EH (cell line): ENCODE measurements at places on chromosomes 12 and 14.
A peak's percentile ranks its signal among the peaks of the same experiment; 100 is the strongest.

DNA sequence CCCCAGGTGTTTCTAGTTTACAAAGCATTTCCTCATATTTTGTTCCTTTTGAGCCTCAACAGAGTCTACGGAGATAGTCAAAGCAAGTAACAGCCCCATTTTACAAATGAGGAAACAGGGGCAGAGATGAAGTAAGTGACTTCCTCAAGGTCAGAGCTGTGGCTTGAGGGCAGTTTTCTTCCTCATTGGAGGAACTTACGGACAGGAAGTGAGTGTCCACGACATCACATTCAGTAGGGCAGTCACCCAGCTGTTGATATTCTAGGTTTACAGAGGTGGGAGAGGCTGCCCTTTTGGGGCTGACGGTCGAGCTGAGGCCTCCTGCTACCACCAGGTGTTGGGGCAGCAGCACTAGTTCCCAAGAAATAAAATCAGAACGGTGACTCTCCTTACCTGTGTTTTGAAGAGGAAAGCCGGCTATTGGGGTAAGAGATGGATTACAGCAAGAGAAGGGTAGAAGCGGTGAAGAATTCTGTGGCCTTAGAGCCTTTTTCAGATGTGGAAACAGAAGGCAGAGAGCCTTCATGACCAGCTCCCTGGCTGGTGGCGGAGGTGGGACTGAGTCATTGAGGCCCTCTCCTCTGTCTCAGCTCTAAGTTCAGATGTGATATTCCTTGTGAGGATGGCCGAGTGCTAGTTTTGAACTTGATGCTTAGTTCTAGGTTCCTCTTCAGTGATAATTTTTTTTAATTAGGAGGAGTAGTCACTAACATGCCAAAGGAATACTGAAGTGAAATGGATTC, 41.7 kb downstream of the SUSD6 start:
- peak; percentile 28 for DNase-seq

- peak; percentile 62 for DNase-seq
Measured at GRCh38 chr12:47507221-47507620, 198.6 kb downstream of the RPAP3 start.

- peak; percentile 30 for DNase-seq
Measured at GRCh38 chr12:128783129-128783574, 40.6 kb downstream of the SLC15A4 start.

- DNase-seq: no peak
Measured at GRCh38 chr14:68245146-68246073, 425.8 kb downstream of the RAD51B start.

GRCh38 chr12:3571724-3572123, 80.7 kb downstream of the PRMT8 start:
- DNase-seq: no peak

GRCh38 chr12:119807380-119807779, 69.7 kb downstream of the CIT start:
- no peak for DNase-seq

GRCh38 chr12:106369624-106370346, 12.2 kb downstream of the POLR3B start:
- DNase-seq: peak; percentile 88

GRCh38 chr12:112564160-112564784, 145.5 kb downstream of the PTPN11 start:
- DNase-seq: no peak

- peak; percentile 53 for DNase-seq
Measured at GRCh38 chr12:28253161-28253641, 62.9 kb downstream of the CCDC91 start.

DNA sequence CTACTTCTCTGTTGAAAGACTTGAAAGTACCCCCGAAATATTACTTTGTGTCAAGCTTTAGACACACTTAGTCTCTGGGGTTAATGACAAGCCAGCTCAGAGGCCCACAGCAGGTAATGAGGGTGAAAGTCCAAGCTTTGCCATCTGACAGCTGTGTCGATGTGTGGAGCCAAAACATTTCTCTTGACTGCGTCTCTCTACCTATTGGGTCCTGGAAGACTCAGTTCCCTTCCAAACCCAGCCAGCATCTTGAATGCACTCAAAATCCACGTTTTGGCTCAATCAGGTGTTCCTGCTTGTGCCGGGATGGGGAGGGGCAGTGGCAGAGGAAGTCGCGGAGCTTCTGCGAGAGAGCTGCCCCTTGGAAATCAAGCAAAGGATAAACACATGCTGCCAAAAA, 3.2 kb downstream of the PLXNC1 start:
- no peak for DNase-seq

DNA sequence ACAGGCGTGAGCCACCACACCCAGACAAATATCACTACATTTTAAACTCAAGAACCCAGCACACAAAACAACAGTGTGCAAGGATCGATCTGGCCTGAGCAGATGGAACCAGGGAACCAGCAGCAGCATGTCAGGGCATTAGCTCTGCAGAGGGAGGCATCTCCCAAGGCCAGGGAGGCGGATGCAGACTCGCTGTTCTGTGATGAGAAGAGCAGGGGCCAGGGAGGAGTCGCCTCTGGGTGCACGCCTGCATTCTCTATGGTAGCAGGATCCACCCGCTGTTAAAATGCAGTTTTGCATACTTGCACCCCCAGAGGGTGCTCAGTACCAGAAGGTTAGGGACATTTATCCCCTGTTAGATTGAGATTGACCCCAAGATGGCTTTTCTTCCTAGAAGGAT, 17.9 kb downstream of the PGAM5 start:
- DNase-seq: no peak

DNA sequence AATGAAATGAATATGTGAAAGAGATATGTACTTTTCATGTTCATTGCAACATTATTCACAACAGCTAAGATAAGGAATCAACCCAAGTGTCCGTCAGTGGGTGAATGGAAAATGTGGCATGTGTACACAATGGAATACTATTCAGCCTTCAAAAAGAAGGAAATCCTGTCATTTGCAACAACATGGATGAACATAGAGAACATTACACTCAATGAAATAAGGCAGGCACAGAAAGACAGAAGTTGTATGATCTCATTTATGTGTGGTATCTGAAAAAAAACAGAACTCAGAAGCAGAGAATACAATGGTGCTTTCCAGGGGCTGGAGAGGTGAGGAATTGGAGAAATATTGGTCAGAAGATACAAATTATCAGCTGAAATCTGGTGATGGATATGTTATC, 54.0 kb downstream of the TAOK3 start:
- no peak for DNase-seq

DNA sequence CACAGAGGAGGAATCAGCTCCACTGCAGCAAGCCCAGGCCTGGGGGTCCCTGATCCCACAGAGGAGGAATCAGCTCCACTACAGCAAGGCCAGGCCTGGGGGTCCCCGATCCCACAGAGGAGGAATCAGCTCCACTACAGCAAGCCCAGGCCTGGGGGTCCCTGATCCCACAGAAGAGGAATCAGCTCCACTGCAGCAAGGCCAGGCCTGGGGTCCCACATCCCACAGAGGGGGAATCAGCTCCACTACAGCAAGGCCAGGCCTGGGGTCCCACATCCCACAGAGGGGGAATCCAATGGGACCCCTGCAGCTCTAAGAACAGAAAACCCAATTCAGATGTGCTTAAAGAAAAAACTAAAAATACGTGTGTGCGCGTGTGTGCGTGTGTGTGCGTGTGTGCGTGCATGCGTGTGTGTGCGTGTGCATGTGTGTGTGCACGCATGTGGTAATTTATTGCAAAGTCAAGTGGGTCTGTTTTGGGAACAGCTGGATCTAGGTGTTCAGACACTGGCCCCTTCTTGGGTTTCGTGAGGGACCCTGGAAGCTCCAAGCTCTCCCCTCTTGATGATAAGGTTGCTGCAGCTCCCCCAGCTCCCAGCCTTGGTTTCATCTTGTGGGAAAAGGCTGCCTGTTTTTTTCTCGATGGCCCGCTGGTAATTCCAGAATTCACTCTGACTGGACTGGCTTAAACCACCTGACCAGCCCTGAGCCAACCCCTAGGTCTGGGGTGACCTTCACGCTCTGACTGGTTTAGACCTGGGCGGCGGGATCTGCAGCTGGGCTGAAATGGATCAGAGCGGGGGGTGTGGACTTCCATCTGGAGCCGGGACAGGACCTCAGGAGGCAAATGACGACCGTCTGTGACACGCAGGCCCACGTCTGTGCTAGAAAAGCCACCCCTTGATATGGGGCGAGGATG, 47.1 kb downstream of the GALNT9 start:
- DNase-seq: no peak

DNA sequence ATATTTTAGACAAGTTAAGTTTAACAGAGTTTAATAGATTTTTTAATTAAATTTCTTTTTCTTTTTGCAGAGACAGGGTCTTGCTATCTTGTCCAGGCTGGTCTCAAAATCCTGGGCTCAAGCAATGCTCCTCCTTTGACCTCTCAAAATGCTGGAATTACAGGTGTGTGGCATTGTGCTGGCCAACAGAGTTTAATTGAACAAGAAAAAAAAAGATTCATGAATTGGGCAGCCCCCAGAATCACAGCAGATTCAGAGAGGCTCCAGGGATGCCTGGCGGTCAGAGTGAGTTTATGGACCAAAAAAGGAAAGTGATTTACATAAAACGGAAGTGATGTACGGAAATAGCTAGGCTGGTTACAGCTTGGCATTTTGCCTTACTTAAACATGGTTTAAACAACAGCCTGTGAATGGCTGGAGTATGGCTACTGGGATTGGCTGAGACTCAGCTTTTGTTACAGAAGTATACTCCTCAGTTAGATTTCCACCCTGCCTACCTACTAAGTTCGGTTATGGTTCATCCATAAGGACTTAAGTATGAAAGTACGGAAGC, 14.5 kb upstream of the TESPA1 start:
- peak; percentile 7 for DNase-seq

- DNase-seq: no peak
Measured at GRCh38 chr14:84087986-84088531, 1441.9 kb upstream of the FLRT2 start.

DNA sequence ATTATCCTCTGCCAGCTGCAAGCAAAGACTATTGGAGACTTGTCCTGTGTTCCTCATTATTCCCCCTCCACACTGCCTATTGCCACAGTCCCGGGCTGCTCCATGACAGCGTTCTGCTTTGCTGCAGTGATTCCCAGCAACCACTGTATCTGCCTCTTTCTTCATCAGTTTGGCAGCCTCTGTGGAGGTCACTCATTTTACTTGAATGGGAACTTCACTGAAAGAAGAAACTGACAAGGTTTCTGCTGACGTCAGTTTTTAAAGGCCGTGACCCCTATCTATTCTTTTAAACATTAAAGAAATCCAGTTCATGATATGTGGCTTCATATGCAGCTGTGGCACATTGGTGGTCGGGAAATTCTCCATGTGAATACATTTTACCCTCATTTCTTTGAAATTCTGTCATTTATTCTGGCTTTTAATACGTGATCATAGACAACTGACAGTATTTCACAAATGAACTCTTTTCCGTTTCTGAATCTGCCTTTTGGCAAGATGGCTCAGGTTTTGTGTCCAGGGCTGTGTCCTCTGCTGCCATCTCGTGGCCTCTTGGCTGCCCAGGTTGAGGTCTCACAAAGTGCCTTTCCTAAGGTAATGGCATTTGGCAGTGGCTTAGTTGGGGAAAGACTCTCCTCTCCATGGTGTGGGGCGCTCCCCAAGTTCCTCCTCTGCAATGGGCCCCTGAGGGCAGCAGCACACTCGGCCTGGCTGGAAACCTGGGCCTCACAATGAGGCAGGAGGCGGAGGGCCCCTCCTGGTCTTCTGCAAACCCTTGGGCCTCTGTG, 5.8 kb downstream of the TMEM253 start:
- DNase-seq: peak; percentile 74

DNA sequence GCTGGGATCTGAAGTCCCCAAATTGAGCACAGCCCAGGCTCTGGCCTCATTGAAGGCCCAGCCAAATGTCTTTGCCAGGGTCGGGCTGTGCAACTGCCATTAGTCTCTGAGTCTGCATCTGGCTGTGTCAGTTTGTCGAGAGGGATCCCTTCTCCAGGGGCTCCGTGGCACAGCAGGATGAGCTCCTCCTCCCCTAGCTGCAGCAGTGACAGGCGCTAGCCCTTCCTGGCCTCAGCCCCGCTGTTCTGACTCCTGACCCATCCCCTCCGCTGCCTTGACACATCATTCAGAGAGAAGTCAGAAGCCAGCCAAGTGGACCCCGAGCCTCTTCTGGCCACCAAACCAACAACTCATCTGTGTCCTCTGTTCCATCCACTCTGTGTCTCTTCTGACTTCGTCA, 188.3 kb downstream of the CALM1 start:
- no peak for DNase-seq

DNA sequence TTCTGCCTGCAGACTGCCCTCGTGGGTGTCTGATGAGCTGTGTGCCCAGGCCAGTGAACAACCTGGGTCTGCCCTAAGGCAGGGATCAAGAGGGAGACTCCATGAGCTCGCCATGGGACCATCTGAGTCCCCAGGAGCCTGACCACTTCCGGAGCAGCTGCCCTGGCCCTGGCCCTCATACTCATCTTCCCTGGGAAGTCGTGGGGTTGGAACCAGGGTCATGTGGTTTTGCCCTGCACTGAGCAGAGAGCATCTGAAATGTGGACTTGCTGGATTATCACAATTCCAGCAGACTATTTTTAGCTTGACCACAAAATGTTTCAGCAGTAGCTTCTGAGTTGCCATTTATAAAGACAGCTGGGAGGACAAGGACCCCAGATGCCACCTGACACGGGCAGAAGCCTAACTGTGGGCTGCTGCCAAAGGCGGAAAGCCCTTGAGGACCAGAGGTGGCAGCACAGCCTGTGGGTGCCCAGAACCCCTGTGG, 6.7 kb downstream of the BTBD6 start:
- peak; percentile 80 for DNase-seq

DNA sequence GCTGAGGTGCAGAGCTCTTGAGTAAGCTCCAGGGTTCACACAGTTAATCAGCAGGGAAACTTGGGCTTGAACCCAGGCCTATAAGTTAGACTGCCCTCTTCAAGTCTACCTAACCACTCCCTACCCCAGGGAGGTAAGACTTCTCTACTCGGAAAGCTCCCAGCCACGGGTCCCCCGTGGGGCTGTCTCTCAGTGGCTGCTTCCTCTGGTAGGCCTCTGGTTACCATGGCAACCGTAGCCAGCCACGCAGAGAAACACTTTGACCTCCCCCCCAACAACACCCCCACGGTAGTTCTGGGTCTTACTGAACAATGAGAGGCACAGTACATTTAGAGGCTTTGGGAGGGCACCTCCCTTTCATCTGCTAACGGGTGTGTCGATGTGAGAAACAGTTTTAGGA, 245.2 kb downstream of the AACS start:
- DNase-seq: no peak

GRCh38 chr14:102504328-102504999, 5.1 kb downstream of the ANKRD9 start:
- no peak for DNase-seq

DNA sequence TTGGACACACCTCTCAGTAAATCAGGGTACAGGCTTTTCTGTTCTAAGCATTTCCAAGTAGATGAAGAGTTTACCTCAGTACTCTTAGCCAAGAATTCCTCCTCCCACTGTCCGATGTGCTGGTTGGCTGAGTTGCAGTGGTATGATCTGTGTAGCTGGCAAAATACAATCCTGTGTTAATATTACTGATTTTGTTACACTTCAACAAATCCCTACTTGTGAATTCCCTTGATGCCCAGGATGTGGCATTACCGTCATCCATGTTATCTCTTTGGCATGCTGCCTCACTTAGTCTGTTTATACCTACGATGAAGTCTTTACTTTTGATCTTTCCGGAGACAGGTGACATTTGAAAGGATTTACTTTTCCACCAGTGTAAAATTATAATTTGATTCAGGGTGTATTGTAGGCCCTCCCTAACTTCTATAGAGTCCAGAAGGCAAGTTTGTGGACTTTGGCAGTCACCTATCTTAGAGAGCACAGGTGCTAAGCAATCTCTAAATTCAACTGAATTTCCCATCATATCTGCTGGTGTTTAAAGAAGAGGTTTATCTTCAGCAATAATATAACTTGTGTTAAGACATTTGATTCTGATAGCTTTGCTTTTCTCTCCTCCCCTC, 10.1 kb downstream of the CCDC196 start:
- no peak for DNase-seq

- peak; percentile 83 for DNase-seq
Measured at GRCh38 chr12:1357171-1357570, 237.2 kb downstream of the FBXL14 start.

- DNase-seq: peak; percentile 44
Measured at GRCh38 chr12:26614011-26614616, 218.9 kb downstream of the ITPR2 start.
